Activated CD4-positive, alpha-beta memory T cell treated with anti-CD3 and anti-CD28 coated beads, Interleukin-2, amount 10 ng/mL, durations not matched to agents 7 days and 5 days (primary cell): ENCODE measurements at places on chromosomes 2 and 18.

- H3K4me1 ChIP-seq = no peaks in the 10 kb centered on the region
- no peaks in the 10 kb centered on the region for H3K36me3 ChIP-seq
- no peaks in the 10 kb centered on the region for H3K27me3 ChIP-seq
These were observed 177.3 kb downstream of the ERBB4 start for GRCh38 chr2:212361174-212361756.

GRCh38 chr2:237164474-237165042 is 78.9 kb downstream of the COPS8 start:
- no peak overlapping the region for H3K4me3 ChIP-seq
- no peaks in the 10 kb centered on the region for H3K36me3 ChIP-seq
- H3K27me3 ChIP-seq = peaks cover 20% of the 10 kb centered on the region
- H3K4me1 ChIP-seq = no peaks in the 10 kb centered on the region
- no peak overlapping the region for H3K27ac ChIP-seq

GRCh38 chr2:224220586-224221255 is 181.2 kb downstream of the FAM124B start:
- H3K27me3 ChIP-seq = peaks cover 12% of the 10 kb centered on the region
- H3K4me3 ChIP-seq = no peak overlapping the region
- DNase-seq = no peak
- no peaks in the 10 kb centered on the region for H3K36me3 ChIP-seq
- H3K27ac ChIP-seq = no peak overlapping the region
- peaks cover 6% of the 10 kb centered on the region for H3K4me1 ChIP-seq

DNA sequence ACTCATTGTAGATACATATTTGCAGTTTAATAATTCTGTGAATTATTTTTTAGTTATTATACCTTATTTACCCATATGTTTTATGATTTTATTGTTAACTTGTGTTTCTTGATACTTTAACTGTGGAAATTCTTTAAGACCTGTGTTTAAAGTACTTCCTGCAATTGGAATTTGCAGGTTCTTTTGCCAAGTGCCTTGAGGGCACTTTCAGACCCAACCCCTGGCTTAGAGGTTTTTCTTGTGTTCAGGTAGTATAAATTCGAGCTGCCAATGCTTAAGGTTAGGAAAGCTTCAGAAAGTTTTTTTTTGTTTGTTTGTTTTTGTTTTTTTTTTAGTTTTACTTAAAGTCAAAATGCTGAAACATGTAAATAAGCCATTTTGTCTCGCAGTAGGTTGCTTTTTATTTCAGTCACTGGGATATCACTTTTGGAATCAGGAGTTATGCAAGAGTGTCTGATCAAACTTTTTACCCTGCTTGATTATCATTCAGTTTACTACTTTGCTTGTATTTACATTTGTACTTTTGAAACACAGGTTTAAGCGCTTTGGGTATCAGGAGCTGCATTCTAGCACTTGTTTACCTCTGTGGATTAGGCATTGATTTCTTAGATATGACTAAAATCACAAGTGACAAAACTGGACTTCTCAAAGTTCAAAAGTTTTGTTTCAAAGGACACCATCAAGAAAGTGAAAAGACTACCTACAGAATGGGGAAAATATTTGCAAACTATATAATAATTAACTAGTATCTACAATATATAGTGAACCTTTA is 31.8 kb downstream of the TDRD15 start:
- no peaks in the 10 kb centered on the region for H3K4me1 ChIP-seq
- H3K36me3 ChIP-seq = no peaks in the 10 kb centered on the region
- H3K27ac ChIP-seq = no peak overlapping the region
- no peak overlapping the region for H3K4me3 ChIP-seq

GRCh38 chr2:139798391-139798790 is 1018.2 kb upstream of the NXPH2 start:
- no peaks in the 10 kb centered on the region for H3K27me3 ChIP-seq
- H3K4me3 ChIP-seq = no peak overlapping the region
- H3K4me1 ChIP-seq = no peaks in the 10 kb centered on the region
- no peak for DNase-seq
- H3K36me3 ChIP-seq = no peaks in the 10 kb centered on the region

DNA sequence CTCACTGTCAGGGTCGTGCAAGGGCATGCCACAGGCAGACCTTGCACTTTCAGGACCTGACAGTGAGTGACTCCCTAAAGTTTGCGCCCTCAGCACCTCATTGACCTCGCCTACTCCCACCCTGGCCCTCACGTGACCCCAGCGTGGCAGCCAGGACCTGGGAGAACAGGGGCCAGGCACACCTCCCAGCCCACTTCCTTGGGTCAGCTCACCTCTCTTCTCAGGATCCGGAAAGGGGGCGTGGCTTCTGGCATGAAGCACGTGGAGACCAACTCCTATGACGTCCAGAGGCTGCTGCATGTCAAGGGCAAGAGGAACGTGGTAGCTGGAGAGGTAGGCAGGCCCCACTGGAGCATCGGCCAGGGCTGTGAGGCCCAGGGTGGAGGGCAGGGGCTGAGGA is 8.8 kb downstream of the VIL1 start:
- H3K4me1 ChIP-seq = peaks cover 13% of the 10 kb centered on the region
- H3K27me3 ChIP-seq = peaks cover 5% of the 10 kb centered on the region
- H3K36me3 ChIP-seq = no peaks in the 10 kb centered on the region
- no peak overlapping the region for H3K4me3 ChIP-seq

GRCh38 chr2:39368846-39369245 is 68.2 kb downstream of the MAP4K3 start:
- H3K4me1 ChIP-seq = peaks cover 11% of the 10 kb centered on the region
- H3K4me3 ChIP-seq = no peak overlapping the region
- no peak overlapping the region for H3K27ac ChIP-seq
- DNase-seq = no peak
- H3K36me3 ChIP-seq = peaks cover 30% of the 10 kb centered on the region

GRCh38 chr18:41765460-41765859 is 189.6 kb upstream of the PIK3C3 start:
- no peaks in the 10 kb centered on the region for H3K36me3 ChIP-seq
- H3K4me1 ChIP-seq = no peaks in the 10 kb centered on the region
- H3K4me3 ChIP-seq = no peak overlapping the region
- no peaks in the 10 kb centered on the region for H3K27me3 ChIP-seq
- H3K27ac ChIP-seq = no peak overlapping the region

DNA sequence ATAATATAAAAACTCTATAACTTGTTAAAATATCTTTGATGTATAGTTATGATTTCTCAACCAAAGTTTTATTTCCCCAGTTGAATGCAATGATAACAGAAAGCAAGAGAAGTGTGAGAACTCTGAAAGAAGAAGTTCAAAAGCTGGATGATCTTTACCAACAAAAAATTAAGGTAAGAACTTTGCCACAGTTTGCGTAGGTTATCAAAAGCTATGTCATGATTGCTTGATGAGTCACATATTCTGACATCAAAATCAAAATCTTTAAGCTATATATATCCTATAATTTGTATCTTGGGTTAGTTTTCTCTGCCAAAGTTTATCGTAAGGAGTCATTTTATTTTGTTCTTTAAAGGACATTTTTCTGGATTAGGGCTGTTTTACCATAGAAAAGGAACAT is 35.0 kb downstream of the NDC80 start:
- peaks cover 61% of the 10 kb centered on the region for H3K36me3 ChIP-seq
- H3K27ac ChIP-seq = peak overlapping the region; percentile 88
- peak overlapping the region; percentile 60 for H3K4me3 ChIP-seq
- H3K4me1 ChIP-seq = peaks cover 47% of the 10 kb centered on the region
- DNase-seq = no peak

DNA sequence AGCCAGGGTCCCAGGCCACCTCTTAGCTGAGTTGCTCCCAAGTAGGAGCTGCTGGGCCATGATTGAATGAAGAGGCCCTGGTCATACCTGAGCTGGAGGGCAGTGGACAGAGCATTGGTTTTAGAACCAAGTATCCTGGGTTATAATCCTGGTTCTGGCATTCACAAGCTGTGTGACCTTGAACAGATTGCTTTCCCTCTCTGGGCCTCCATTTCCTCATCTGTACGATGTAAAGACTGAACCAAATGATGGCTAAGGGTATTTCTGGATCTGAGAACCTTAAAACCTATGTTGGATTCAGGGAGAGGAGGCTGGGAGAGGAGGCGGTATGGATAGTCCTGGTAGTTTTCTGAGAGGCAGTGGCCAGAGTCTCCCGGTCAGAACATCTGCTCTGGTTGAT is 31.0 kb downstream of the KCNK3 start:
- H3K4me3 ChIP-seq = no peak overlapping the region
- no peaks in the 10 kb centered on the region for H3K36me3 ChIP-seq
- H3K27ac ChIP-seq = no peak overlapping the region
- H3K27me3 ChIP-seq = peaks cover 9% of the 10 kb centered on the region
- DNase-seq = no peak

DNA sequence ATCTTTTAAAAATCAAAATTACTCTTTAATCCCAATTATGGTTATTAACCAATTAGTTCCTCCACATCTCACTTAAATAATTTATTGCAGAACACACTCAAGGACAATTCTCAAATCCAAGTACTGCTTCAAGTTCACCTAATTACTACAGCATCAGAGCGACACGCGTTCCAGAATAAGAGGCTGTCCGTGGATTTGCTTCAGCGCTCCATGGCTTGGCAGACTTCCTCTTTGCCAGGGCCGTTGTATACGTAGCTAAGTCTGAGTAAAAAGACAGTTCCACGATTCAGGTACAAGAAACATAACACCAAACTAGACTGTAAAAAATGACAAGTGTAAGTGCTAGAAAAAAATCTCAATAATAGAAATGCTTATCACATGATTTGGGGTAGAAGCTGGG is 153.2 kb upstream of the MYT1L start:
- no peak overlapping the region for H3K4me3 ChIP-seq
- no peaks in the 10 kb centered on the region for H3K27me3 ChIP-seq
- no peaks in the 10 kb centered on the region for H3K4me1 ChIP-seq
- H3K36me3 ChIP-seq = no peaks in the 10 kb centered on the region
- no peak for DNase-seq
- H3K27ac ChIP-seq = no peak overlapping the region

GRCh38 chr2:223643309-223643708 is 41.1 kb upstream of the SCG2 start:
- DNase-seq = no peak
- H3K36me3 ChIP-seq = no peaks in the 10 kb centered on the region
- H3K4me1 ChIP-seq = no peaks in the 10 kb centered on the region
- no peak overlapping the region for H3K4me3 ChIP-seq

DNA sequence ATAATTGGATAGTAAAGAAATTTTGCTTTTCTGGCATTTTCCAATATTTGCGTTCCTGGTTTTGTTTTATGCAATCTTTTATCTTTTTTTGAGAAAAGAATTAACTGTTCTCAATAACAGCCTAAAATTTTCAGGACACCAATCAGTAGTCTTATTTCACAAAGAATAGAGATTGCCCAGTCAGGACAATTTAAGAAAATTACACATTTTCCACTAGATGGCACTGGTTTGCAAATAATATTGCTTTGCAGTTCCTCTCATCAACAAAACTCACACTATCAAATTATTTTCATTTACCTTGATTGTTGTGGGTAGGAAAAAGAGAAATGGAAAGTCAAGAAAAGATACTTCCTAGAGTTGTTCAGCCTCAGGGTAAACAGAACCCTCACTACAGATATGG is 2.4 kb upstream of the RBM45 start:
- H3K27ac ChIP-seq = no peak overlapping the region
- H3K27me3 ChIP-seq = no peaks in the 10 kb centered on the region
- DNase-seq = no peak
- no peaks in the 10 kb centered on the region for H3K36me3 ChIP-seq
- peaks cover 16% of the 10 kb centered on the region for H3K4me1 ChIP-seq

DNA sequence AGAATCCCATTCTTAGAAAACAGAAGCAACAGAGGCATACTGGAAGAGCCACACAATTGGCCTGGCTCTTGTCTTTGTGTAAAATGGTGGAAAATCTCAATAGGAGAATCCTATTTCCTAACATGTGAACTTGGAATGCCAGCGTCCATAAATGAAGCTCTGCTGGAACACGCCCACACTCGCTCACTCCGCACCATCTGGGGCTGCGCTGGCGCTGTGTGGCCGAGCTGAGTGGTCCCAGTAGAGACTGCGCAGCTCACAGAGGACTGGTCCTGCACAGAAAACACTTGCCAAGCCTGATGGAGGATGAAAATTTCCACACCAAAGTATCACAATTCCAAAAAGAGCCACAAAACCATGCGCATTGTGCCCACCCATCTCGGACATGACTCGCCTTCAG is 56.2 kb downstream of the PXDN start:
- no peaks in the 10 kb centered on the region for H3K27me3 ChIP-seq
- H3K27ac ChIP-seq = no peak overlapping the region
- H3K36me3 ChIP-seq = no peaks in the 10 kb centered on the region
- no peak overlapping the region for H3K4me3 ChIP-seq
- no peaks in the 10 kb centered on the region for H3K4me1 ChIP-seq
- no peak for DNase-seq

DNA sequence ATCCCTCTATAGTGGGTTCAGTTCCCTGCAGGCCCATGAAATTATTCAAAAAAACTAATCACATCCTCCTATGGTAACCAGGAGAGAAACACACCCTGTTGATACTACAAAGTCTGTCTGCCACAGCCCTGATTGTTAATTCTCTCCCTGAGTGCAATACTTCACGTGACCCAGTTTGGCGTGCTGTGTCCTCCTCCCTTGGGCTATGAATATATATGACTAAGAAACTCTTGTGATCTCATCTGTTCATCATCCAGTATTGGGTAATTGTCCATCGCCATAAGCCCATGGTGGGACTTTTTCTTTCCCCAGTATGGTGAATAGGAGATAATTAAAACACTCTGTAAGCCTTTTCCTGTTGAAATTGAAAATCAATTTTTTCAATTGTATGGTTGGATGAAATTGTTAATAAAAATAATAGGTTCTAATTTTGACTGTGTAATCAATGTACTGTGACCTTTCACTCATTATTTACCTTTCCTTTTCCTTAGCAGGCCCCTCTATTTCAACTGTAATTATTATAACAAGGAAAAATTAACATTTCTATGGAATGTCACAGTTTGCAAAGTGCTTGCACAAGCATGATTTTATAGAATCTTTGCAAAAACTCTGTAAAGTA is 1822.6 kb downstream of the SUCLG1 start:
- H3K36me3 ChIP-seq = no peaks in the 10 kb centered on the region
- DNase-seq = no peak
- no peaks in the 10 kb centered on the region for H3K27me3 ChIP-seq

DNA sequence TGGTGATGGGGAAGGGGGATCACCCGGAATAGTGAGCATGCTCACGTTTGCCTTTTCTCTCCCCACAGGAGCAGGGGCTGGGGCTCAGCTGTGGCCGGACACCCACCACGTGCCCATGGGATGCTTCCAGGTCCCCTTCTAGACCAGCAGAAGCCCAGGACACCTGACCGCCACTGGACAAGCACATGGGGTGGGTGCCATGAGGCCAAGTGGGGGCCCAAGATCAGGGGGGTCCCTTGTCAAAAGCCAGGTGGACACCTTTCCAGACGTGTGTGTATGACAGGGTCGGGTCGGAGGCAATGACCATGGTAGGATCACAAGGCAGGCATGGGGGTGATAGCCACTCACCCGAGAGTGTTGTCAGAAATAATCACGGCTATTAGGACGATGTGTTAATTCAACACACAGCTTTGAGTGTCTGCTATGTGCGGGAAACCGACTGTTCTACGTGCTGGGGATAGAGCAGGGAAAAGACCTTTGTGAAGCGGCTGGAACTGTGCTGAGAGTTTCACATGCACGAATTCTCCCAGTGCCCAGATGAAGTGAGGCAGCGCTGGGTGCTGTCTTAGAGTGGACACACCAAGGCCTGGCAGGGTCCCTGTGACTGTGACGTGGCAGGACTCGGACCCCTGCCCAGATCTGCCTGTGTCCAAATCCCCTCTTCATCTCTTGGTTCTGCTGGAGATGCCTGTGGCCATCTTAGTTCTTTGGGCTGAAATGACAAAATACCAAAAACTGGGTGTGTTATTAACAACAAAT is 244.7 kb downstream of the NDUFA10 start:
- peaks cover 21% of the 10 kb centered on the region for H3K27me3 ChIP-seq
- H3K4me3 ChIP-seq = no peak overlapping the region
